Bronchial epithelial cell (primary cell): ENCODE measurements at places on chromosomes 7 and 10. TPM values are rescaled to one million over a fixed set of nuclear protein-coding genes. Genes with fewer than 3 reads are reported as not detected.

TBX20 gene
- total RNA-seq: under 0.01 TPM in 1 of 2 replicates, not detected in the other

CCDC3 gene
- total RNA-seq: 1.8 and 3.7 TPM in 2 replicates

ANKRD2 gene
- total RNA-seq: 0.26 TPM in 2 replicates

- DNase-seq: no peak
Observed at GRCh38 chr7:6623589-6624245, 8.3 kb downstream of the ZNF853 start.

- DNase-seq: no peak
Observed at GRCh38 chr7:92815412-92815811, 21.0 kb downstream of the CDK6 start.

GRCh38 chr7:19537942-19538401 is 170.9 kb downstream of the POLR1F start:
- no peak for DNase-seq

DNA sequence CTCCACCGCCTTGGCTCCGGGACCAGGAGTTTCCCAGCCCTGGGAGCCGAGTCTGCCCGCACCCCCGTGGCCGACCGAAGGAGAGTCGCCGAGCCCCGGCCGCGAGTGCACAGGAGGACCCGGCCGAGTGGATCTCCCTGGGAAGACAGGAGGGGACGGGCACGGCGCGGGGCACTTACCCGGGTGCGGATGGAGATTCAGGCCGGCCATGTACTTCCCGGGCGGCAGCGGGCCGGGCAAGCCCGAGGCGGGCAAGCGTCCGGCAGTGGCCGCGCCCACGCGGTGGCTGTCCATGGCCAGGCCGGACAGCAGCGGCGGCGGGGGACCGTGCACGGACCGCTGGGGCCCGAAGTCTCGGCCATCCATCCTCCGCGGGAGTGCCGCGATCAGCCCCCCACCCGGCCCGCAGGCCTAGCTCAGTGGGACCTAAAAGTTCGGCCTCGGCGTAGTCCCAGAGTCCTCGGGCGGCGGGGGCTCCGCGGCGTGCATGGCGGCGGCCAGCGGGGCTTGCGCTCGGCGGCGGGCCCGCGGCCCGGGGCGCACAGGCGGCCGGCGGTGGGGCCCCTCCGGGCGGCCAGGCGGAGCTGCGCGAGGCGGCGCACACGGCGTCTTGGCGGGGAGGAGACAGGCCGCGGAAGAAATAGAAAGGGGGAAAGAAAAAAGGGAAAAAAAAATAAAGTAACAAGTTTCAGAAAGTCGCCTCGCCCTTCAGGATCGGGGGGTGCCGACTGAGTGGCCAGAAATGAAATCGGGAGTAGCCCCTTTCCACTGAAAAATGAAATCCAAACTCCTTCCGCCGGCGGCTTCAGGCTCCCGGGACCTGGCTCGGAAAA is 2.5 kb downstream of the TNRC18 start:
- DNase-seq: no peak

- DNase-seq: no peak
Observed at GRCh38 chr10:58829839-58830238, 317.2 kb downstream of the BICC1 start.
